Stimulated activated CD8-positive, alpha-beta memory T cell treated with anti-CD3 and anti-CD28 coated beads, Interleukin-7, amount 100 ng/mL, for 1 hour (primary cell): ENCODE measurements at places on chromosomes 4 and X.

- no peak for DNase-seq
Observed at GRCh38 chr4:120007191-120007871, 59.3 kb downstream of the MAD2L1 start.

GRCh38 chr4:110676241-110676640, 53.4 kb upstream of the PITX2 start:
- DNase-seq = no peak

GRCh38 chrX:155065035-155065734, 5.8 kb downstream of the CMC4 start:
- DNase-seq = no peak

GRCh38 chr4:76979236-76979635, 29.7 kb downstream of the SEPTIN11 start:
- DNase-seq = no peak

- no peak for DNase-seq
Observed at GRCh38 chr4:132264176-132264575, 884.9 kb upstream of the PCDH10 start.

DNA sequence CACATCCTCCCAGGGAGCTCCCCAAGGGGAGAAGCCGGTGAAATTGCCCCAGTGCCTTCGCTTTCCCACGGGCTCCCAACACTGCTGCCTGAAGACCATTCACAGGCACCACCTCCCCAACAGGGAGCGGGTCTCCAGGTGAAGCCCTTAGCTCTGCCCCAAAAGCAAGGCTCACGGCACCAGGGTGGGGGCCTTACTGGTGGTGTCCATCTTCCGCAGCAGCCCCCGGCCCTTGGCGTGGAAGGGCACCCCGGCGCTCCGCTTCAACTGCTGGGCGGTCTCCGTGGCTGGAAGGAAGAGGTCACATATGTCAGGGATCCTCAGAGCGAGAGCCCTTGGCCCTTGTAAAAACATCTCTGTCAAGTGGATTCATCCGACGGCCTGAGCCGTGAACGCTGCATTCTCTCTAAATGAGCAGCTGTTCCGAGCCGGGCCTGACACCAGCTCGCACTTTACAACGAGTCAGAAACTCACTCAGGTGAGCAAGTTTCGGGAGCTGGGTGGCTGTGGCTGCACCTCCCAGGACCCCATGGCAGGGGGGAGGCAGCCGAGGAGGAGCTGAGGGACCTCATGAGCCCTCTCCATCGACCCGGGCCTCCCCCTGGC, 20.9 kb downstream of the NELFA start:
- DNase-seq = no peak

DNA sequence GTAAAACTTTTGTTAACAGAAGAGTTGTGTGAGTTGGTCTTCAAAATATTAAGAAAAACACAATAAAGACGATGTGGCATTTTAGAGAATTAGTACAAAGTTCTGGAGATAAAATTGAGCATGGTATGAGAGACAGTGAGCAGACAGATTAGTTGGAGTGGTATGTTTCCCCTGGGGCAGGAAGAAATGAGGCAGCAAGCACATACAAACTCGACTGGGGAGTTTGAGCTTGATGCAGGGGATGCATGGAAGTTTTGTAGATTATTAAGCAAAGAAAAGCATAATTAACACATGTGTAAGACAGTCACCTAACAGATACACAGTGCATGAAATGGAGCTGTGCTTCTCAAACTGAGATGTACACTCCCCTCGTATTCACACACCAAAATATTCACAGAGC, 58.1 kb upstream of the IL2 start:
- DNase-seq = no peak

GRCh38 chr4:158581161-158581560, 59.5 kb downstream of the RXFP1 start:
- no peak for DNase-seq

DNA sequence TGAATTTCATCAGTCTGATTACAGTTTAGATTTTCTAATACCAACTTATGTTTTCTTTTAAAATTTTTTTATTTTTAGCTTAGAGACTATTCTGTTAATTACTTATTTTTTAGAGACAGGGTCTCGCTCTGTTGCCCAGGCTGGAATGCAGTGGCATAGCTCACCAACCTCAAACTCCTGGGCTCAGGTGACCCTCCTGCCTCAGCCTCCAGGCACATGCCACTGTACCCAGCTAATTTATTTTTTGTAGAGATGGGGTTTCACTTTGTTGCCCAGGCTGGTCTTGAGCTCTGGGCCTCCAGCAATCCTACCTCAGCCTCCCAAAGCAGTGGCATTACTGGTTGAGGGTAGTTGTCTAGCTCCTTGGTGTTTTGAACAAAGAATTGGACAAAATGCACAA, 102.0 kb downstream of the KLHL8 start:
- DNase-seq = no peak

- no peak for DNase-seq
Observed at GRCh38 chr4:75514949-75515612, 808 bp downstream of the THAP6 start.

DNA sequence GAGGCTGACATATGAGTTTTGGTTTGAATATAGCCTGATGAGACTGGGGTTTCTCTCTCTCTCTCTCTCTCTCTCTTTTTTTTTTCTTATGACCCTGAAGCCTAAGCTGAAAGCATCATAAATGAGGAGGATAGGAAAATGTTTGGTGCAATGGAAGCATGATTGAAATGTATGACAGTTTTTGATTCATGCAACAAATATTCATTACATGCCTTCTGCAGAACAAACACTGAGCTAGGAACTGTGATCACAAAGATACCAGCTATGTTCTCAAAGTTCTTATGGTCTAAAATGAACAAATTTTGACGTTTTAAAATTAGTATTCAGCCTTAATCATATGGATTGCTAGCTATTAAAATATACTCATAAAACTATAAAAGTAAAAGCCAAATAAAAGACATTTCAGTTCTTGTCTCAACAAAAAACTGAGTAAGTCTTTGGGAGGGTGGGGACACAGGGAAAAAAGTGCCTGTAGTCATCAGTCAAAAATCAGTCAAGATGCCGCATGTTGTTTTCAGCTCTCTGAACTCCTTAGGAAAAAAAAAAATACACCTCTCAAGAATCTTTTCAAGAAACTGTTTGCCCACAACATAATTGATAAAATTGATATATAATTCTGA, 57.2 kb downstream of the NKX6-1 start:
- no peak for DNase-seq

DNA sequence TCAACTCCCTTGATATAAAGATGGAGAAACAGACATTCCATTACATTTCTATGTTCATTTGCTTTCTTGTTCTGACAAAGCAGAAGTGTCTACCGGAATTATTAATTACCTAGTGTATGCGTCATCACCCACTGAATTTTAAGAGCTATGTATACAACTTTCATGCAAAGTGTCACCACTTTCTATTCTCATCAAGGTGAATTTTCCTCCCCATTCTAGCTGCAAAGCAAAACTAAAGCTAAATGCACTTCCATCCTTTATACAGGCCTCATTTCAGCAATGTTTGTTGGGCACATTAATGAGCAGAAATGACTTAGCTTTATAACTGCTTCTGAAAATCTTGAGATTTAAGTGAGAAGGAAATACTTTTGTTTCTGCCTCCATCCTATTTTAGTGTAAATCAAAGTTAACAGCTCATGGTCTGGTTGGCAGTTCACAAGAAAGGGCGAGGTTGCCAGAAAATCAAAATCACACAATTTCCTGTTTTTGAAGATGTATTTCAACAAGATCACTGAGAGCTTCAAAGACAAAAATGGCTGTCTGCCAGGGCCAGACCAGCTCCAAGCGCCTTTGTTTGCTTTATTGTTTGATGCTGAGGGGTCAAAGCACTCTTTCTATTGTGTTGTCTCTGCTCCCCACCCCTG, 7.2 kb upstream of the FAM9C start:
- DNase-seq = no peak

GRCh38 chrX:8919801-8920200, 114.1 kb downstream of the FAM9B start:
- DNase-seq = no peak

GRCh38 chr4:140829825-140830224, 73.6 kb upstream of the TBC1D9 start:
- DNase-seq = no peak

- DNase-seq = no peak
Observed at GRCh38 chr4:77418333-77418732, 187.3 kb upstream of the CXCL13 start.

GRCh38 chr4:27008679-27009078, 148.0 kb downstream of the STIM2 start:
- DNase-seq = no peak

GRCh38 chr4:159267869-159268285, 165.0 kb downstream of the RAPGEF2 start:
- DNase-seq = no peak
